Left colon (tissue), 2 donors: ENCODE measurements at places on chromosomes 7 and 10. TPM values are rescaled to one million over a fixed set of nuclear protein-coding genes. Genes with fewer than 3 reads are reported as not detected.

DNA sequence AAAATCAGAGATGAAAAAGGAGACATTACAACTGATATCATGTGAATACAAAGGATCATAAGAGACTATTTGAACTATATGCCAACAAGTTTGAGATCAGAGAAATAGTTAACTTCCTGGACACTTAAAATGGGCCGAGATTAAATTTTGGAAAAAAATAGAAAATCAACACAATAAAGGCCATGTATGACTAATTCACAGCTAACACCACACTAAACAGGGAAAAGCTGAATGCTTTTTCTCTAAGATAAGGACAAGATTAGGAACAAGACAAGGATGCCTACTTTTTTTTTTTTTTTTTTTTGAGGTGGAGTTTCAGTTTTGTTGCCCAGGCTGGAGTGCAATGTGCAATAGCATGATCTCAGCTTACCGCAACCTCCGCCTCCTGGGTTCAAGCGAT is 151.4 kb upstream of the MAGI2 start:
- no peak for DNase-seq

DNA sequence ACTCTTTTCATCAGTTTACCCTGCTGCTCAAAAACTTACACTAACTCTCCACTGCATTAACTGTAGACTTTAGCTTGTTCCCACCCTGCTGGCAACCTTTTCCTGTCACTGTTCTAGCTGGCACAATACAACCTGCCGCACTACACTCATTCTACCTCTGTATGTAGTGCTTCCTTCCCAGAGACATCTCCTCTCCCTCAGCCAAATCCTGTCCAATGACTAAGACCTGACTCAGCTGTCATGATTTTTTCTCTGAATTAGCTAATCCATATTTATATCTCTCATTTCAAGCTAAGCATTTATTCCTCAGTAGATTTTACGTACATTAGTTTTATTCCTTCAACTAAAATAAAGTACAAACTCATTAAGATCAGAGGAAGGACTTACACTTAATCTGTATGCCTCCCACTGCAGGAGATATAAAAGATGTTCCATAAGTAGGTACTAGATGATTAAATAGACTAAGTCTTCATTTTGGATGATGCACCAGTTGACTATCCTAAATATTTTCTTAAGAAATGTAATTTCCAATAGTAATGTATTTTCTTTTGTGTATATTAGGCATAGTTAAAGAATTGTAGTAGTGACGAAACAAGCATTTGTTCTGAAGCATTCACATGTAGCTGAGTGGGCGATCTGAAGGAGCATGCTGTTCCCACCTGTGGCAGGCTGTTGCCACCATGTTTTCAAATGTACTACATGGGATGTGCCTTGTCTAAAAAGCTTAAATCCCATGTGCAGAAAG is 189.1 kb downstream of the SKAP2 start:
- no peak for DNase-seq

GRCh38 chr10:118504467-118505205 is 90.8 kb downstream of the PRLHR start:
- DNase-seq, result no peak

DNA sequence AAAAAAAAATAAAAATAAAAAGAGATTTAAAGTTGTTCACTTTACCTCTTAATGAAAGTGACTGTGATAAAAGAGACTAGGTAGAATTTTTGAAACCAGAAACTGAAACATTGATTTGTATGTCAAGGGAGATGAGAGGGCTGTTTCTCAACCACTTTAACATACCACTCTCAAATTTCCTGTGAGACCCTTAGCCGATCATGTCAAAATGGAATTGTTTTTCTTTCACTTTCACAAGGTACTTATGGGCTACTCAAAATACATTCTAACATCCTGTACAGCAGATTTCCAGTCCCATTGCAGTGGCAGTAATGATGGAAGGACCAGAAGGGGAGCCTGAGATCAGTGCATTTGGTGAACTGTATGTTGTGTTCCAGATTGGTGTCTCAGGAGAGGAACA is 261.2 kb downstream of the PPP1R3A start:
- no peak for DNase-seq

GRCh38 chr10:102645388-102645740 is 1.1 kb downstream of the TRIM8 start:
- DNase-seq, result peak; percentile 80

GRCh38 chr7:121334875-121335648 is 6.3 kb downstream of the WNT16 start:
- DNase-seq, result no peak

DNA sequence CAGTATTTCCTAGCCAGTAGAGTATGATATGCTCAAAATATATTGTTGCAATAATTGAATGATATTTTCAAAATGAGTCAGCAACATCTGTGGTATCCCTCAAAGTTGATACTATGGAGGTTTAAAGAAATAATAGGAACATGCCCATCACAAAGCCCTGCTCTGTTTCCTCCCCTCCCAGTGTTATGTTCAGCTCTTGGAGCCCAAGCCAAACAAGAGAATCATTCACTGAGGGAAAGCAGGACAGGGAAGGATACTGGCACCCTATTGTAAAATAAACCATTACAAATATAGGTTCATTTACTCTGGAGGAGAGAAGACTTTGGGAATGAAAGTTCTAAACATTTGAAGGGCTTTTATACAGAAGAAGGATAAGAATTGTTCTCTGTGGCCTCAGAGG is 37.6 kb downstream of the SORCS3 start:
- no peak for DNase-seq

GRCh38 chr10:119498889-119499676 is 43.4 kb downstream of the RGS10 start:
- no peak for DNase-seq

GRCh38 chr7:48173756-48174382 is 2.6 kb downstream of the ABCA13 start:
- no peak for DNase-seq

DNA sequence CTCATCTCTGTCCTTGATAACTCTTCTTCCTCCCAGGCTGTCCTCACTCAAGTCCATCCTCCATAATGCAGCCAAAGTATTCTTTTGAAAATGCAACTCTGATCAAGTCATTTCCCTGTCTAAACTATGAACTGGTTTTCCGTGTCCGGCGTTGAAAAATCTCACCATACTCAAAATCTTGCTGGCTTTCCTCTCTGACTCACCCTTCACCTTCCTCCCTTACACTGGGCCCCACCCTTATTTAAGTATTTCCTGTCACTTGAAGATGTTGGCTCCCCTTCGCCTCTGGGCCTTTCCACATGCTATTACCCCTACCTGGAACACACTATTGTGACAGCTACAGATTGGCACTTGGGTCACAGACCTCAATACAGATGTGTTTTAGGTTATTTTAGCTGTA is 515.6 kb downstream of the INHBA start:
- no peak for DNase-seq

DNA sequence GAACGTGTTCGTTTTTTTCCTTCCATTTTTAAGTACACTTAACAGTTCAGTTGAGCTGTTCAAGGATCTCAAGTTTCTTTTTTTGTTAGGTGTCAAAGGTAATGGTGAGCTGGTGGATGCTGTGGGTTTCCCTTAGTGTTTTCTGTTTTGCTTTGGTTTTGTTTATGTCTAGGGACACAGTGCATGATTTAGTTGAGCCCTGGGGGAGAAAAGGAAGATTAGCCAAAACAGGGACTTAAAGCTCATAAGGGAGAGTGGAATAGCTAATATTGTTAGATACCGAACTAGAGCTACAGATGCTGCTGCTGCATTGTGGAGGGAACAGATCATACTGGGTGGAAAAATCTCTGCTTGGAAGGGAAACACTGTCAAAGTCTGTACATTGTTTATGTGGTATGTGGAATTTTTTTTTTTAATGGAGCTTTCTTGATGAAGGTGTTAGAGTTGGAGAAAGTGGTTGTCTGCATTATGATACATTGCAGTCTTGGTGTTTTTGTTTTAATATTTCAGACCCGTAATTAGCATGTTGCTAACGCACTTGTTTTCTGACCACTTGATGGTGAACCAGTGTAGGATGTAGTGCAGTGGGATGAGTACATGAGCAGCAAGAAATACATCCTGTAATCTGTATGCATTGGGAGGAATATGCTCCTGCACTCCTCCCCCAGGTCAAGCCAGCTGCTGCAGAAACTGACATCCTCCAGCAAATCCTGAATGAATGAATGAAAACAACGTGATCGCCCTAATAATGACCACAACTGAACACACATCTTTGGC is 2.1 kb downstream of the GLCCI1 start:
- no peak for DNase-seq

GRCh38 chr10:103514244-103514643 is 20.7 kb downstream of the NEURL1 start:
- no peak for DNase-seq

GRCh38 chr7:69172357-69173077 is 425.8 kb upstream of the AUTS2 start:
- no peak for DNase-seq

DNA sequence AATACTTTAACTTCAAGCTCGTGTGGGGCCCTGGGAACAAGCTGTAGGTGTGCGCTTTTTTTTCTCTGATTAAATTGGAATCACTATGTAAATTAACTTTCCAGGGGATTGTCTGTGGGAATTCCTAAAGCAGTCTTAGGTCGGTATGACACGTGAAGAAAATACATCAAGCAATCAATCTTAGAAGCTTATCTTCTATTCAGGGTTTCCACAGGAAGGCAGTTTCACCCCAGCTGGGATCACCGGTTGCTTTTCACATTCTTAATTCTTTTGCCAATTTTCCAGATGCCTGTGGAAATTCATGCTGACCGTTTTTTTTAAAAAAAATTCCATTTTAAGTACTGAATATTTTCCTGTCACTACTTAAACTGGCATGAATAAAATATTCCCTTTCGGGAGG is 41.9 kb downstream of the CAMK1D start:
- no peak for DNase-seq

DNA sequence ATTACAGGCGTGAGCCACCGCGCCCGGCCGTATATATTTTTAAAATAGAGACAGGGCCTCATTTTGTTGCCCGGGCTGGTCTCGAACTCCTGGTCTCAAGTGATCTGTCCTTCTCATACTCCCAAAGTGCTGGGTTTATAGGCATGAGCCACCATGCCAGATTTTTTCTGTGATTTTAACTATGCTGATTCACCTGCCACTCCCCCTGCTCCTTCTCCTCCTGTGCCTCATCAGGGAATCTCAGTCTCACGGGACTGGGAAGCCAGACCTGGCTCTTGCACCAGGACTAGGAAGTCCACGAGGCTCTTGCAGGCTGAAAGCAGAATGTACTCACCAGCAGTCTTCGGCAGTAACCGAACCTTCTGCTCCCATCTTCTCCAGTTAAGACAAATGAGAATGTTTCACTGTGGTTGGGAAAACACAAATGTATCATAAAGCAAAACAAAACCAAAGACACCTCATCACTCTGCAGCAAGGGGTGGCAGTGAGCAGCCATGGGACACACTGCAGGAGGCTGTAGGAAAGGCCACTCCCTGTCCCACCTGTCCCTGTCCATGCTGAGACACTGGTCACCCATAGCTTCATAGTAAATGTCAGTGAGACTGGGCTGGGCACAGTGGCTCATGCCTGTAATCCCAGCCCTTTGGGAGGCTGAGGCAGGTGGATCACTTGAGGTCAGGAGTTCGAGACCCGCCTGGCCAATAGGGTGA is 78.7 kb upstream of the MKRN1 start:
- no peak for DNase-seq

DNA sequence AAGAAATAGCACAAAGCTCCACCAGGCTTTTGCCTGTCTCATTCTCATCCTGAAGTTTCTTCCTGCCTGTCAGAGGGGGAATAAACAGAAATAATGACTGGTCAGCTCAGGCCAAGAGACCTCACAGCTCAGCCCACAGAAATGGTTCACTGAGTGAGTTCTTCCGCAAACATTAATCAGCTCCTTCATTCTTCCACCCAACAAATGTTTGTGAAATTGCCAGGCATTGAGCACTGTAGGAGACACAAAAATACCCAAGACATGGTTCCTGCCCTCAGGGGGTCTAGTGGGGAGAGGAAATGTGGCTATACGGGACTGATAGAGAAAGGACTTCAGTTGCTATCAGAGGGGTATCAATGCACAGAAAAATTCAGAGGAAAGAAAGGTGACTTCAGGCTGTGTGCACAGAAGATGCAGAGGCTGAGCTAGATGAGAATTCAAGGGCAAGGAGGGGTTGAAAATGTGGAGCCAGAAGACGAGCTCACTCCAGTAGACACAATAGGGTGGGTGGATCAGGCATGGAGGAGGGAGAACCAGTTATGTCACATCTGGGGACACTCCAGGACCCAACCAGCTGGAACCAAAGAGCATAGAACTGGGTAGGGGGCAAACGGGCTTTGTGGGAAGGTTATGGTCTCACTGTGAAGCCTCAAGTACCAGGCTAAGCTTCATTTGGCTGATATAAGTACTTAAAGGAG is 20.9 kb downstream of the MYOF start:
- DNase-seq, result no peak

DNA sequence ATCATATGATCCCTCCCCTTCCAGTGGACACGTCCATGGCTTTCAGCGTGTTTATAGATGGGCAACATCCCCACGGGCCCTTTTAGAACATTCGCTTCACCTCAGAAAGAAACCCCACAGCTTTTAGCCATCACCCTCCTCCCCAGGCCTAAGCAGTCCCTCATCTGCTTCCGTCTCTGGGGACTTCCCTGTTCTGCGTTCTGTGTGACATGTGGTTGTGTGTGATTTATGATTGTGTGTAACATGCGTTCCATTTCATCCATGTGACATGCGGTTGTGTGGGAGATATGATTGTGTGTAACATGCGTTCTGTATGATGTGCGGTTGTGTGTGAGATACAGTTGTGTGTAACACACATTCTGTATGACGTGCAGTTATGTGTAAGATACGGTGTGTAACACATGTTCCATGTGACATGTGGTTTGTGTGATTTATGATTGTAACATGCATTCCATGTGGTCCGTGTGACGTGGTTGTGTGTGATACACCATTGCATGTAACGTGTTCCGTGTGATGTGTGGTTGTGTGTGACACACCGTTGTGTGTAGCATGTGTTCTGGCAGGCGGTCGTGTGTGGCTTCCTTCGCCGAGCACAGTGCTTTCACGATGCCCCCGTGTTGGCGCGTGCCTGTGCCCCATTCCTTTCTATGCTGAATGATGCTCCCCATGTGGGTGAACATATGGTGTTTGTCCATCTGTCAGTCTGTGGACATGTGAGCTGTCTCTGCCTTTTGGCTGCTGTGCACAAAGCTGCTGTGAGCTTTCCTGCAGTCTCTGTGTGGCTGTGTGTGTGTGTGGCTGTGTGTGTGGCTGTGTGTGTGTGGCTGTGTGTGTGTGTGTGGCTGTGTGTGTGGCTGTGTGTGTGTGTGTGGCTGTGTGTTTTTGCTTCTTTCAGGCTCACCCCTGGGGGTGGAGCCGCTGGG is 26.2 kb downstream of the PWWP2B start:
- no peak for DNase-seq

- DNase-seq, result no peak
Measured at GRCh38 chr10:34389801-34390200, 425.3 kb downstream of the PARD3 start.

The DPYSL4 gene
- not detected for total RNA-seq

The SPDYE9 gene
- total RNA-seq, result not detected

The AKR1D1 gene
- total RNA-seq, result not detected

The PIK3AP1 gene
- 13.0 TPM for total RNA-seq

The TCAF2 gene
- total RNA-seq, result 2.1 TPM

The ELAPOR2 gene
- 14.9 TPM for total RNA-seq
